ENCODE measurements at places on chromosomes 1 and 21. TPM values are rescaled to one million over a fixed set of nuclear protein-coding genes. Genes with fewer than 3 reads are reported as not detected.

DNA sequence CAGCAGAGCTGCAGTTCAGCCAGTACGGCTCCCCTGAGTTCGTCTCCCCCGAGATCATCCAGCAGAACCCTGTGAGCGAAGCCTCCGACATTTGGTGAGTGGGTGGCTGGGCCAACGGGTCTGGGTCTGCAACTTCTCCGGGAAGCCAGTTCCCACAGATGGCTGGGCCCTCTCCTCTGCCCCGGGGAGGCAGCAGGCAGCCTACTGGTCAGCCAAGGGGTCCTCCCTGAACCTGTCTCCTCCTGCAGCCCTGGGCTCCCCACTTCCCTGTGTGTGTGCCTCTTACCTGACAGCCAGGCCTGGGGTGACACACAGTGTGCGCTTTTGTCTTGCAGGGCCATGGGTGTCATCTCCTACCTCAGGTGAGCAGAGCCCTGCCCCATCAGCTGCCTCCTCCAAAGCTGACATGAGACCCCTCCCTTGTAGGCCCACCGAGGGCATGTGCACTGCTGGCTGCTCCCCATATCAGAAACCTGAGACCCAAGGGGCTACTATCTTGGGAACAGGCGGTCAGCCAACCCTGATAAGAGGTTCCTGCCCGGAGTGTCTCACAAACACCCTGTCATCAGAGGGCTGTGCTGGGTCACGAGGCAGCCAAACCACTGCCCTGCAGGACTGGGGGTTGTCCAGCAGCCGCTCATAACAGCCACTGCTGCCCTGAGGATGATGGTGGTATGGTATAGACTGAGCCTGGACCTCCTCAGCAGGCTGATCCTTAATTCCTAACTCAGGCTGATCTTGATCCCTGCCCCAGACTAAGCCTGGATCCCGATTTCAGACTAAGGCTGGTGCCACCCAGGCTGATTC is 37.6 kb downstream of the TRIM11 start:
- DNase-seq = no peak

DNA sequence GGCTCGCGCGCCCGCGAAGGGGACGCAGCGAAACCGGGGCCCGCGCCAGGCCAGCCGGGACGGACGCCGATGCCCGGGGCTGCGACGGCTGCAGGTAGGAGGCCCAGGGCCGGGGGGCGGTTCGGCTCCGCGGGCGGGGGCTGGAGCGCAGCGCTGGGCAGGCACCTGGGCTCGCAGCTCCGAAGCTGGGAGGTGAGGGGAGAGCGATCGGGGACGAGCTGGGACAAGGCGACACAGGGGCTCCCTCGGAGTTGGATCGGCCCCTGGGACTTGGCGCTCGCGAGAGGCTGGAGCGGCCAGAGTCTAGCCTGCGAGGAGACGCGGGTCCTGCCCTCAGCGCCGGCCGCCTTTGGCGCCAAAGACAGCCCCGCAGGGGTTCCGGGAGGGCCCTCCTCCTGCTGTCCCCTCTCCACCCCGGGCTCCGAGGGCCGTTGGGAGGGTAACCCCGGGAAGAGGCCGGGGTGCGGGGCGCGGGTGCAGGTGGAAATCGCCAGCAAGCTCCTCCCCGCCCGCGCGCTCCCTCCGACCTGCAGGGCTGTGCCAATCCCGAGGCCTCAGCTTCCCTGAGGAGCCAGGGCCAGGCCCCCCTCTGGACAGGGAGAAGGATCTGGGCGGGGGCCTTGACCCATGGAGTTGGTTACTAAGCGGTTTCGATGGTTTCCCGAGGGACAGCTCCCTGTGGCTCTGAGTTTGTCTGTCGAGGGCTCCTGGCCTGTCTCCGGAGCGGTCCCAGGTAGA is 401 bp downstream of the TP73 start:
- DNase-seq = no peak

DNA sequence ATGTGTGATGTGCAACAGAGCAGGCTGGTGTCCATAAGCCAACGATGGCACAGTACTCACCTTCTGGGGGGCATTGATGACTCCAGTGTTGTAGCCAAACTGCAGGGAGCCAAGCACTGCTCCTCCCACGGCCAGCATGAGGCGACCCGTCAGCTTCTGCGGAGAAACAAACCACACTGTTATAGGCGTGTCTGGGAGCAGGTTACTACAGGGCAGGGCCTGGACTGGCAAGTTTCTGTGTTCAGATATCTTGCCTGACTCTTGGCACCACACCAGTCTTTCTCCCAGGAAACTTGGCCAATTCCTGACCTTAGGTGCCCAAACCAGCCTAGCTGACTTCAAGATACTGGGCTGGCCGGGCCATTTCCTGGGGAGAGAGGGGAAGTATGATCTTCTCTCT is 15.5 kb downstream of the SLC2A1 start:
- DNase-seq = no peak

DNA sequence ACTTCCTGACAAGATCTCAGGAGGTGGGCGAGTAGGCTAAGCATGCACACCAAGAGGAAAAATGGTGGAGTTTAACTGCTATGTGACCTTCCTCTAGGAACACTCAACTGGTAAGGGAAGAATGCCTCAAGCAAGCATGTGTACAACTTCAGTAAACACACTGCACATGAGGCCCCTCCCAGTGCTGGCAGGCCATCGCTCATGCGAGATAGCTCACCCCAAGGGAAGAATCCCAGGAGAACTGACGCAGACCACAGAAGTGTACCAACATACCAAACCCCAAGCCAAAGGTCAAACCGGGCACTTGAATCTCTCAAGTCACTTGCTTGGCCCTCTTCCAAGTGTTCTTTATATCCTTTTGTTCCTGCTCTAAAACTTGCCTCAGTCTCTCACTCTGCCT is 40.5 kb upstream of the GALNT2 start:
- no peak for DNase-seq

DNA sequence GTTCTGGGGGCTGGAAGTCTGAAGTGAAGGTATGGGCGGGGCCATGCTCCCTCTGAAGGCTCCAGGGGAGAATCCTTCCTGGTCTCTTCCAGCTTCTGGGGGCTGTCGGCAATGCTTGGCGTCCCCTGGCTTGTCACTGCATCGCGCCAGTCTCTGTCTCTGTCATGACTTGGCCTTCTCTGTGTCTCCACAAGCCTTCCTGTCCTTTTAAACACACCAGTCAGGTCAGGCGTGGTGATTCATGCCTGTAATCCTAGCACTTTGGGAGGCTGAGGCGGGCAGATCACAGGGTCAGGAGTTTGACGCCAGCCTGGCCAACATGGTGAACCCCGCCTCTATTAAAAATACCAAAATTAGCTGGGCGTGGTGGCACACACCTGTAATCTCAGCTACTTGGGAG is 125.3 kb downstream of the ACTL8 start:
- no peak for DNase-seq

GRCh38 chr1:205770618-205771017 is 4.7 kb downstream of the RAB29 start:
- DNase-seq = no peak

DNA sequence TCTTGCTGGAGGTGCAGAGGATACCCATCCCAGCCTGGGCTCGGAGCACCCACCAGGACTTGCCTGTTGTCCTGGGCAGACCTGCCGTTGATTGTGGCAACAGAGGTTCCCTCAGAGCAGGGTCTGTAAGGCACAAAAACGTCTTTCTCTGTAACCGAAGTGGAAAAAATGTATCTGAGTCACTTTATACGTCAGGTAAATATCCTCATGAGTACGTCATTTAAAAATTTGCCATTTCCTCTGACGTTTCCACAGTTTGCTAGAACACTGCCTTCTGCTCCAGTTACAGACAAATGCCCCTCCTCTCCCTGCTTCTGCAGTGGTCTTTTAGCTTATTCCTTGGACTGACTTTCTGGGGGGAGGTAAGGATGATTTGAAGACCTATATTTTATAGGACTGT is 326.8 kb downstream of the HHAT start:
- DNase-seq = no peak

DNA sequence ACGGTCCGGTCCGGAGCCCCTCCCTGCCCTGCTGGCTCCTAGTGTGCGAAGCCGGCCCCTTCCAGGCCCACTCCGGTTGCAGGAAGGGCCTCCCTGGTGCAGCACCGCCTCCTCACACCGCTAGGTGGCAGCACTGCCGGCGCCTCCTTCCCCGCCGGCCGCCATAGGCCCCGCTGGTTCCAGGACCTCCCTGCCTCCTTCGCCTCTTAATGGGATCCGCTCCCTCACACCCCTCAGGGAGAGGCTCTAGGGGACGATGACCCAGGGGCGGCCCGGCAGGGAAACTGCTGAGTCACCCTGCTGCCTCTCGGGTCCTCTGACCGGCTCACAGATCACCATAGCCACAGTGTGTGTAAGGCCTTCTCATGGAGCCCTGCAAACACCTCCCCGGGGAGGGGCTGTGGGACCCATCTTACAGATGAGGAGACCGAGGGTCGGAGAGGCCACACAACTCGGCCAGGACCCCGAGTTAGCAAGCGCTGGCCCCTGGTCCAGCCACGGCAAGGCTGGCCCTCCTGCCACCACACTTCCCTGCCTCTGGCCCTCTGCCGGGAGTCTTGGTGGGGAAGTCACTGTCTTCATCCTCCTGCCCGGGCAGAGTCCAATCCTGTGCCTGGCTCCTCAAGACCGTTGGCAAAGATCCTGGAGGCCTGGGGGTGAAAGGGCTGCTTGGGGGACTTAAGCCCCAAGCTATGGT is 1.6 kb upstream of the AJAP1 start:
- peak; percentile 36 for DNase-seq

DNA sequence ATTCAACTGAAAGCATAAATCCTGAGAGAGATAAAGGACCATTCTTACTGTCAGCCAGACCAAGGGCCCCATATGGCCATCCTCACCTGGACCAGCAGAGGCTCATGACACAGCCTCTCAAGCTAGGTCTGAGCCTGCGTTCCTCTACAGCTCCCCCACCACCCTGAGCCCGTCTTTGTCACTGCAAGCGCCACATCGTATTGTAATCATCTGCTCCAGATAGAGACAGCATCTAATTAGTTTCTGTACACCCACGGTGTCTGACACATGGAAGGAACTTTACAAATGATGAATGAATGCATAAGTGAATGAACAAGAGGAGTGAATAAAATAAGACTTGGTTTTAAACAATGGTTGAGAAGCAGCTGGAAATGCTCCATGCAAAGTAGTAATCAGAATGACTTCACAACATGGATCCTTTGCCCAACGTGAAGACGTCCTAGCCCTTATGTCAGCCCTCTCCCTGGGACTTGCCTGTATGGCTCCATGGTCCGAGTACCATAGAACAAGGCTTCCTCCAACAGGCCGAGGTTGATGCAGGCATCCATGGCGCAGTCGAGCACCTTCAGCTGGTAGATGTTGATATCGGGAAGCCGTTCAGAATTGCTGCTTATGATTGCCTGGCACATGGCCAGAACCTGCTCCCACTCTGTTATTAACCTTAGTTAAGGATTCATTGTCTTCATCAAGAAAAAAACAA is 648.9 kb downstream of the SMYD3 start:
- no peak for DNase-seq

- no peak for DNase-seq
These were observed 24.7 kb upstream of the LRRC47 start for GRCh38 chr1:3821004-3821403.

DNA sequence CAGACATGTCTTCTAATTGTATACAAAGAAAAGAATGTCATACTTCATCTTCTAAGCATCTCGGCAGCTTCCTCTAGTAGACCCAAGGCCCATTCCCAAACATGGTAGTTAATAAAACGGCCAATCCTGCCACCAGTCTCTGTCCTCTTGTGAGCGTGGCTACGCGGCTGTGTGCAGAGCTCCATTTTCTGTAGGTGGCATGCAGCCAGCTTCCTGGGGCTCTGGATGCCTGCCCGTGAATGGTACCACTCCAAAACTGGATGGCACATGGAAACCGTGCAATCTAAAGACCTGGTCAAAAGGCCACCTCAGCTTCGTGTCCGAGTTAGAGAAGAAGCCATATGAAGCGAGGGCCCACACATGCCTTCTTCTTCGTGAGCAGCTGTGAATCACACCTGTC is 110.7 kb downstream of the SIPA1L2 start:
- DNase-seq = no peak

Gene ADORA3
- polyA plus RNA-seq = not detected

Gene NMNAT2
- polyA plus RNA-seq = not detected

Gene KIRREL1
- not detected for polyA plus RNA-seq

Gene JAM2
- polyA plus RNA-seq = 0.08 TPM

Gene AGBL4
- not detected for polyA plus RNA-seq

Measured in CD4-positive, CD25-positive, alpha-beta regulatory T cell (primary cell).